BJ (cell line): ENCODE measurements at places on chromosomes 3 and 15.

DNA sequence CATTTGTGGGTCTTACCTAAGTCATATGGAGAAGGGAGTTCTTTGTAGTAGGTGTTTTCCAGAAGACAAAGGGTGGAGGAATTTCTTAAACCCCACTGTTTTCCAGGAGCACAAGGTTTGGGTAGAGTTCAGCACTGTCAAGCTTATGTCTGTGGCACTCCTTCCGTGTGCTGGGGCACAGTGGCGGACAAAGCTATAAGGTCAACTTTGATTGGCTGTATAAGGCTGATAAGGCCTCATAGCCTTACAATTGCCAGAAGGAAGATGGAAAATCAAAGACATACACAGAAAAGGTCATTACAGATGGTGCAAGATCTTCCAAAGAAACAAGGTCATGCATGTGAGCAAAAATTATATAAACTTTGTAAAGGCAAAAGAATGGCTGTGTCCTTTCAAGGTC, 3.5 kb upstream of the LYSMD4 start:
- no peak for DNase-seq

DNA sequence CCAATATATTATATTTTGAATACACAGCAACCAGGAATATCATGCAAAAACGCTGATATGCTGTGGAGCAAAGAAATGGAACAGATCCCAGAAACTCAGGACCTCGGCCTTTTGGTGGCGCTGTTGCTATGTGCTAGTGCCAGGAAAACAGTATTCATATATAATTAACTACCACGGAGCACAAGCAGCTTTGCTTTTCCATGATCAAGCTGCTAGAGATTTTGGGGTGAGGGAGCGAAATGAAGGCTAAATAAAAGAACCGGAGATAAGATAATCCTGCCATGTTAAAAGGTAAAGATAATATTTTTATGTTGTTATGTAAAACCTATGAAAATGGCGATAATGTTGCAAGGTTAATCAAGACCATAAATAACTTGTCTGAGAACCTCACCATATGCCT, 157.7 kb upstream of the FAM3D start:
- DNase-seq = no peak

DNA sequence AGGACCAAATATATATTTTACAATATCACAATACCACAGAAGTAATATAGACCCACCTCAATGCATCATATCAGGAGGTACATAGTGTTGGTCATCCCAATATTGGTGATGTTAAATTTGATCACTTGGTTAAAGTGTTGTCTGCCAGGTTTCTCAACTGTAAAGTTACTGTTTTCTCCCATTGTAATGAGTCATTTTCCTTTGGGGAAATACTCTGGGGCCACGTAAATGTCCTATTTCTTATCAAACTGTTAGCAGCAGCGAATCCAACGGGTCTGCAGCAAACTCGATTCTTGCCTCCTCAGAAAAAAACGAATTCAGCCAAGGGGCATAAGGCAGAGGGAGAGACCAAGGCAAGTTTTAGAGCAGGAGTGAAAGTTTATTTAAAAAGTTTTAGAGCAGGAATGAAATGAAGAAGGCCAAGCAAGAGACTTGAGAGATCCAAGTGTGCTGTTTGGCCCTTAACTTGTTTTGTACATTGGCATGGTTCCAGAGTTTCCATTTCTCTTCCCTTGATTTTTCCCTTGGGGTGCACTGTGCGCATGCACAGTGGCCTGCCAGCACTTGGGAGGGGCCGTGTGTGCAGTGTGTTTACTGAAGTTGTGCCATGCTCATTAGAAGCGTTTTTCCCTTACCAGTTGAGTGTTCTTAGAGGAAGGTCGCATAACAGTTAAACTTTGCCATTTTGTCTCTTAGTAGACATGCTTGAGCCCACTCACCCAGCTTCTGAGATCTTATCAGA, 512.5 kb downstream of the AGBL1 start:
- DNase-seq = no peak

GRCh38 chr3:162368417-162368816, 871.8 kb downstream of the OTOL1 start:
- no peak for DNase-seq

DNA sequence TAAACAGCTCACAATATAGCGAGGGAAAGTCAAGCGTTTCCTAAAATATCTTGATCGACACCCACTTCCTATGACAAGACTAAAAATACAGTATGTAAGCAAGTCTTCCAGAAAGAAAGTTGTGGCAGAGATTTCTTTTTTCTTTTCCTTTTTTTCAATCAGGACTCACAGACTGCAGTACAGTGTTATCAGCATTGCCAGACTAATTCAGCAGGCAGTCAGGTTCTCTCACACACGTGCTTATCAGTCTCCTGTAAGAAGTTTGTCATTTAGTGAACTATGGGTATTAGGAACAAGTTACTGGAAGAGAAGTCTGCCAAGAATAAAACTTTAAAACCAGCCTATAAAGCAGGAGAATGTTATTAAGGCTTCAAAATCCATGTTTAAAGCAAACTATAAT, 32.8 kb upstream of the ZNF385D start:
- DNase-seq = no peak

DNA sequence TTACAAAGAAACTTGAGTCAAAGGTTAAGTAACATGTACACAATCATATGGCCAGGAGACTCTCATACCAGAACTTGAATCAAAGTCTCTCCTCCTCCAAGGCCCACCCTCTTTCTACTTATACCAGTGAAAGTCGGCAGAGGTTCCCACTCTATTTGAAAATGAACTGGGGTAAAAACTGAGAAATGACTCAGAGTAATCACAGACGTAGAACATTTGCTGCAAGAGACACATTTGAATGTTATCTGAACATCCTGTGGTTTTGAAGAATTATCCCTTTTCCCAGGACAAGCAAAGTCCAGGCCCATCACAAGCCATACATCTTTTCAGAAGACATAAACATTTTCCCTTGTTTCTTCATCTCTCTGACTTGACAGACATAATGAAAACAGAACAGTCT, 55.8 kb downstream of the SHOX2 start:
- DNase-seq = no peak

- no peak for DNase-seq
Observed at GRCh38 chr3:50256978-50257890, 11.7 kb upstream of the SEMA3B start.

GRCh38 chr3:102450976-102451375, 16.2 kb downstream of the ZPLD1 start:
- DNase-seq = no peak

GRCh38 chr15:100879061-100879463, 569 bp upstream of the ALDH1A3 start:
- no peak for DNase-seq

DNA sequence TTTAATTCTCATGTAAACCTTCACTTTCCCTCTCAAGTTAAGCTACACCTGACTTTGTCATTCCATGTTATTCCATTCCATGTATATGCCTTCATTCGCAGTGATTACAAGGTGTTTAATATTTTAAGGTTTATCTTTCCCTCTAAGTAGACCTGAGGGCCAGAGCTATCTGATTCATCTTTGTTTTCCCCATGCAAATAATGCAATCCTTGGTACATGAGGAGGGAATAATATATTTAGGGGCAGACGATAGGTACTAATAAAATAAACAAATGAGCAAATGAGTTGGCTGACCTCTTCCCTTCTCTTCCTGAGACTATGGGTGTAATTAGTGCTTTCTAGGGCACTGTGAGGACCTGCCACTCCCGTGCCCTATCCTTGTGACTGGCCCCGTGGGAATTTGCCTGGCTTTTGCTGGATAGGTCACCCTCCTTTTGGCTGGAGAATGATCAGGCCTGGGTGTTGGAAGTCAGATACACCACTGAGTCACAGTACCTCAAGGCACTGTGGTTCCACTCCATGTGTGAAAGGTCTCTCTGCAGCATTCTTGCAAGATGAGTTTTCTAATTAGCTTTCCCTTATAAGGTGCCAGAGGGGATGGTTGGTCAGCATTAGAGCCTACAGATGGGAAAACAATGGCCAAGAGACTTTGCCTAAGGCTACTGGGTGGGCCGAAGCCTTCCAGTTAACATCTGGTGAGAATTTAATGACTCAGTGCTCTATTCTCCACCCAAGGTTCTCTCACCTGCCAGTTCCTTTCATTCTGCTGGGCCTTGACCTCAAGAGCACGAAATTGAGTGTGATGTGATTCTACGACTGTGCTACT, 183.2 kb downstream of the P3H2 start:
- DNase-seq = peak; percentile 98

- no peak for DNase-seq
Observed at GRCh38 chr3:101932326-101933068, 83.2 kb downstream of the NFKBIZ start.

- DNase-seq = no peak
Observed at GRCh38 chr3:157201648-157202278, 41.8 kb upstream of the CCNL1 start.

GRCh38 chr3:98333989-98334606, 19.6 kb upstream of the OR5K4 start:
- DNase-seq = no peak

DNA sequence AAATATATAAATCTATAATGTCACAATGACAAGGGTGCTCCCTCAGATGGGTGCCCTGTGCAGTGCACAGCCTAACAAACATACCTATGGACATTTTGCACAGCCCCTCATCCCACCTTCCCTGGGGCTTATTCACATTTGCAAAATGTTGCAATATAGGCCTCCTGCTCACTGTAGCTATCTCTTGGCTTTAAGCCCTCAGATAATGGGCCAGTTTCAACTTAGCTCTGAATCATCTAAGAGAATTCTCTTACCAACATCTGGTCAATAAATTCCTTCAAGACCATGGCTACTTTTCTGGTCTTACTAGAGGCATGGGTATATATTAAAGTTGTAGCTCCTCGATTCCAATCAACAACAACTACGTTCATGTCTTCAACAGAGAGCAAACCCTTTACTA, 17.9 kb downstream of the LIPH start:
- no peak for DNase-seq

DNA sequence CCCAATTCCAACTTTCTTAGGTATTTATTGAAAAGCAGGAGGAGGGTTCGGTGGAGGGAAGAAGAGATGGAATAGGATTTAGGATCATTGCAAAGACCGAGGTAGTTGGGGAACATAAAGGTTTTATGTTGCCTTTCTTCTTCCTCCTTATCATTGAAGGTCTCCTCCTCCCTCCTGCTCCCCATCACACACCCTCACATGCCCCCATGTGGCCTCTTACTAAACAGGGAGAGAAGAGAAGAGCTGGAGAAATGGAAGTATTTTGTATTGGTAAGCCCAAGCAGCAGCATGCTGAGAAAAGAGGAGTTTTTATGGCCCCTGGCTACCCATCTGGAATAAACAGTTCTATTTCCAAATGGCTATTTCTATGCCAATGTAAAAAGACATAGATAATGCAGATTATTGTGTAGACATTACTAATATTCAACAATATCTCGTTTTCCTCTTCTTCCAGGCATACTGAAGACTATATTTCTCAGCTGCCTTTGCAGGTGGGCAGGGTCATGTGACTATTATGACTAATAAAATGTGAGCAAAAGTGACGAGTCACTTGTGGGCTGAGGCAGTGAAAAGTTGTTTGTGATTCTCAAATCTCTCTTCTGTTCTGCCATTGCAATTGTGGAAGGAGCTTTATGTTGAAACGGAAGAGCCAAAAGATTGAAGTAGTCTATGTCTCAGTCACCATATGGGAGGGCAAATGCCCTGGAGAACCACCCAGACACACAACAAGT, 5.2 kb upstream of the GPR176 start:
- DNase-seq = no peak

GRCh38 chr3:37742574-37743212, 119.0 kb upstream of the CTDSPL start:
- DNase-seq = no peak

GRCh38 chr15:78427953-78428352, 10.1 kb upstream of the IREB2 start:
- no peak for DNase-seq

DNA sequence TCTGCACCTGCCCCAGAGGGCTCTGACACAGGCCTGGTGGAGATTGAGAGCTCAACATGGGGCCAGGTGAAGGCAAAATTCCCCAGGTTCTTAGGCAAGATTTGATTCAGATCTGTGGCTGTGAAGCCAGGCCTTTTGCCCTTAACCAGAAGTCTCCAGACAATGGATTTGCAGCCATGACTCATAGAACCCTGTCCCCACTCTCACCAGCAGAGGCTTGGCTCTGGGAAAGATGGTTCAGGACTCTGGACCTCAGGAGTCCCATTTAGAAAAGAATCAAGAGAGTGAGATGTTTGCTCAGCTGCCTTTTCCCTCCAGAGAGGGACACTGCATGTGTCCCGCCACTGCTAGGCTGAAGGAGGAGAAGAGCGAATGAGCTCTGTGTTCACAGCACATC, 361.4 kb upstream of the ICE2 start:
- DNase-seq = no peak

DNA sequence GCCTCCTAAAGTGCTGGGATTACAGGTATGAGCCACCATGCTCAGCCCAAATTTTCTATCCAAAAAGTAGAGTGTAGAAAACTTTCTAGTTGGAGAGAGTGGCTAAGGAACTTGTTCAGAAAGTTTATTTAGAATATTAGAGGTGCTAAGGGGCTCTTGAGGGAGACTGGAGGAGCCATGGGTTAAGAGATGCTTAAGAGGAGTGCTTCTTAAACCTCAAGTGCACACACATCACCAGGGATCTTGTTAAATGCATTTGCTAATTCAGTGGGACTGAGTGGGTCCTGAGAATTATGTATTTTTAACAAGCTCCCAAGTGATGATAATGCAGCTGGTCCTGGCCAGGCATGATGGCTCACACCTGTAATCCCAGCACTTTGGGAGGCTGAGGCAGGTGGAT, 29.7 kb upstream of the SLMAP start:
- DNase-seq = no peak

DNA sequence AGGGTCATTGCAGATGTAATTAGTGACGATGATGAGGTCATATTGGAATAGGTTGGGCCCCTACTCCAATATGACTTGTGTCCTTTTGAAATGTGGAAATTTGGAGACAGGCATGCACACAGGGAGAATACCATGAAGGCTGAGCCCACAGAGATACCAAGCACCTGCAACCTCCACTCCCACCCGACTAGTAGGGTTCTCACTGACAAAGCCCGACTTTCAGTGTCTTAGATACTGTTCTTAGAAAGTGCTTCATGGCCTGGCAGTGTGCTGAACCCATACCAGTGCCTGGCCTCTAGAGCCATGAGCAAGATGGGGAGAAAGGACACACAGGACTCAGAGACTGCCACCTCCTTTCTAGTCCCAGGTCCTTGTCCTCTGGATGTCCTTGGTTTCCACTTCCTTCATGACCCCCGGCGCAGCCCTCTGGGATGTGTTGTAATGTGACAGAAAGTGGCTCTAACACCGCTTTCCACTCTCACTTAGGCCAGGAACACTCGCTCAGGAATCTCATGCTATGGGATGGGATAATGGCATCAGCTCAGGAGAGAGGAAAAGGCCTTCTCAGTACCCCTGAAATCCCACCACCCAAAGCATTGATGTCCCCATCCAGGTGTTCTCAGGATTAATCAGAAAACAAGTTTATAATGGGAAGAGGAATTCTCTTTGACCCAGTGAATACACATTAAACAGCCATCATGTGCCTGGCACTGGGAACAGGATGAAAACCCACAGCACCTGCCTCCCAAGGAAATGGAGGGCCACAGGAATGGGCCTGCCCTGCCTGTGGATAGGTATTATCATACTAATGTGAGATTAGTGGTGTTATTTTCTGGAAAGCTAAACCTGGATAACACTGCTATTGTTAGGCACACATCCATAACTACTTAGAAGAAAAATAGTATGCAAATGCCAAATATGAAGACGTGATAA, 59.9 kb downstream of the RPL39L start:
- no peak for DNase-seq
